ENCODE measurements at places on chromosomes 1 and 21.

DNA sequence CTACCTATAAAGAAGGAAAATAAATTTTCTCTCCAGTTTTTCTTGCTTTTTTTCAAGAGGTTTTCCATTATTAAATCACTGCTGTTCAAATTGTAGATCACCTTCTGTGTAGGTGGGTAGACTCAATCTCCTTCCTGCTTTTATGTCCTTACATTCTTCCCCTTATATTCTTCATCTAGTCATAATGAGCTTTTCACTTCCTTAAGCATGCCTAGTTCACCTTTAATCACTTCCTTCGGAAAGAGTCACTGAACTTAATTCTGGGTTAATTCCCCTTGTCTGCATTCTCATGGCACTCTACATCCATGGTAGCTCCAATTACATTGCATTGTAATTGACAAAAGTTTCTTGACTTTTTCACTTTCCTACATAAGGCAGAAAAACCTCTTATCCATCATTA, 6.1 kb upstream of the FAM177B start:
- DNase-seq, result no peak

DNA sequence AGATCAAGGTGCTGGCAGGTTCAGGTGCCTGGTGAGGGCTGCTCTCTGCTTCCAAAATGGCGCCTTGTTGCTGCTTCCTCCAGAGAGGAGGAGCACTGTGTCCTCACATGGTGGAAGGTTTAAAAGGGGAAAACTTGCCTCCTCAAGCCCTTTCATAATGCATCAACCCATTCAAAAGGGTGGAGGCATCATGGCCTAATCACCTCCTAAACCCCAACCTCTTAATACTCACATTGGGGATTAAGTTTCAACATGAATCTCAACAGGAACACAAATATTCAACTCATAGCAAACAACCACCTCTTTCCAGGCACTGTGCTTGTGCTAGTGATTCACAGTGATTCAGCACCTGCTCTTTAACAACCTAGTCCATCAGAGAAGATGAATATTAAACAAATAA, 4.2 kb downstream of the S100A12 start:
- DNase-seq, result no peak

DNA sequence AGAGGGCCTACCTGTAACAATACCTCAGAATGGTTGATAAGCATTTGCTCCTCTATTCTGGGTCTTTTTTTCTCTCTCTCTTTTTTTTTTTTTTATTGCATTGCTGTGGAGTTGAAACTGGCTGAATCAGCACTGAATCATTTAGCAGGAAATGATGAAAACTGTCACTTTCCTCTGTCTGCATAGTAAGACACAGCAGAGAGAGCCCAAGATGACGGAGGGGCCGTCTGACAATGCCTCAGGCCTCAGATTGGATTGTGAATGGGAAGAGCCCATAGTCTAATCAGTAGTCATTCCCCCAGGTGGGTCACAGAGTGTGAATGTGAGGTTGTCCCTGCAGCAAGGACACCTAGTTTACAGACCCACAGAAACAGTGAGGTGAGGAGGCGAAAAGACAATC, 193.2 kb upstream of the PLXNA2 start:
- no peak for DNase-seq

GRCh38 chr1:235802573-235803346, 63.9 kb downstream of the LYST start:
- DNase-seq, result no peak

DNA sequence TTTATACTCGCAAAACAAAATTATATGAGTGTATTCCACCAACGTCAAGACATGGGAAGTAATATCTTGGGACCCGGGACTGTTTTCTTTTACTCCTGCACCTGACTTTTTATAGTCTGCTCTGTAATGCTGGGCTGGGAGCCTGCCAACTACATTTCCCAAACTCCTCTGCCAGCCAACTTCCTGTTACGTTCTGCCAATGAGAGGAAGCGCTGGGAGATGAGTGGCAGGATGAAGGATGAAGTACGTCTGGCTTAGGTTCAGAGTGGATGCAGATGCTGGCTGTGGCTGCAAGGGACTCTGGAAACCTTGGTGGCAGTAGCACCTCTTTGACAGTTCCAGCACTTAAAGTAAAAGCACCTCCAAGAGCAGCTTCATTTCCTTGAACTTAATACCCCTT, 59.6 kb downstream of the USP24 start:
- DNase-seq, result no peak

GRCh38 chr1:151976858-151977257, 16.8 kb downstream of the S100A10 start:
- no peak for DNase-seq

Data from NCI-H1092 (cell line).